Activated T-helper 1 cell treated with anti-CD3 and anti-CD28 coated beads, Interleukin-12 subunit alpha, Interleukin-12 subunit beta, Interleukin-2, Interleukin-4 antibody, amounts not matched to agents 30 ng/mL and 10 ng/mL and 1 ng/mL, durations not matched to agents 14 hours and 24 hours and 36 hours (primary cell): ENCODE measurements at places on chromosomes 5 and 9. TPM values are rescaled to one million over a fixed set of nuclear protein-coding genes. Genes with fewer than 3 reads are reported as not detected.

The NRARP gene
- total RNA-seq = 15.2 and 15.4 TPM in 2 replicates

The FBN2 gene
- not detected in 2 replicates for total RNA-seq

The AGXT2 gene
- total RNA-seq = not detected in 2 replicates

The SPATA31C1 gene
- total RNA-seq = not detected in 2 replicates

The ACOT12 gene
- not detected in 2 replicates for total RNA-seq

The CAMK4 gene
- 51.8 and 56.9 TPM in 2 replicates for total RNA-seq

The GNAQ gene
- 26.8 and 27.0 TPM in 2 replicates for total RNA-seq

The NR4A3 gene
- 68.6 and 69.5 TPM in 2 replicates for total RNA-seq

The CDH9 gene
- not detected in 2 replicates for total RNA-seq

The RGS7BP gene
- not detected in 2 replicates for total RNA-seq

The AJM1 gene
- 5.1 and 5.8 TPM in 2 replicates for total RNA-seq

The STPG3 gene
- 1.2 and 1.8 TPM in 2 replicates for total RNA-seq
